ENCODE measurements at places on chromosomes 2 and 18. TPM values are rescaled to one million over a fixed set of nuclear protein-coding genes. Genes with fewer than 3 reads are reported as not detected.

DNA sequence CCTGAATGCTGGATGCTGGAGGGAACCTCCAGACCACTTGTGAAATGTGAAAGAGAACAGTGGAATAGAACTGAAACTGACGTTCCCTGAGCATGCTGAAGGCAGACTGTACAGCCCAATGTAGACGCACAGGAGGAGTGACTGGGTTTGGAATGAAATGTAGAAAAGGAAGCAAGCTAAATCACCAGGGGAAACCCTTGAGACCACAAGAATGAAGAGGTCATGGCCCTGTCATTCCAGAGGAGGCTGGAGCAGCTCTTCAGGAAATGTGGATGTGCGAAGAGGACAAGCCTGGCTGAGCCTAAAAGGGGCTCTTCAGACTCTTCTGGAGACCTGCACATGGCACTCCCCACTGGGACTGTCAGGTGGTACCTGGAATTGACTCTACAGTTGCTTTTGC is 118.5 kb upstream of the ALPP start:
- H3K36me3 ChIP-seq: peaks cover 38% of the 10 kb centered on the region
- DNase-seq: peak; percentile 16
- H3K27ac ChIP-seq: no peak overlapping the region
- H3K4me3 ChIP-seq: no peak overlapping the region

TNS1 gene
- 742 TPM for total RNA-seq

SERPINB11 gene
- total RNA-seq: not detected

DNA sequence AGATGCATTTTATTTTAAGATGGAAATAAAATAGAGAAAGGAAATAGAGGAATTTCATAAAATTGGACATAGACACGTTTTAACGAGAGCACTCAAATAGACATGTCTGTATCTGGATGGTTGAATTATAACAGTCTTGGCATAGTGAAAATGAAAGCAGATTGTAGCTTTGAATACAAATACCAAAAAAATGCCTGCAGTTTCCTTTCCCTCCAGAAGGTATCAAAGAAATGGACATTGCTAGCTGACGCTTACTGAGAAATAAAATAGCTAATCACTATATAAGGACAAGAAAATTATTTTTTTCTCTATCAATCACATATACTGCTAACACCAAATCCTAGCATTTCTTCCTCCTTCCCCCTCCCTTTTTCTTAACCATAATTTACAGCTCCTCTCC is 11.4 kb upstream of the MAPRE2 start:
- H3K4me3 ChIP-seq: peak overlapping the region; percentile 45
- peak overlapping the region; percentile 33 for H3K27ac ChIP-seq
- peaks cover 8% of the 10 kb centered on the region for H3K4me1 ChIP-seq
- DNase-seq: no peak

PPM1G gene
- total RNA-seq: 28.4 TPM

- H3K4me1 ChIP-seq: no peaks in the 10 kb centered on the region
- no peak overlapping the region for H3K4me3 ChIP-seq
- H3K27me3 ChIP-seq: no peaks in the 10 kb centered on the region
- H3K36me3 ChIP-seq: no peaks in the 10 kb centered on the region
- DNase-seq: no peak
These were observed 141.1 kb downstream of the HRH4 start for GRCh38 chr18:24601585-24601984.

SLC4A5 gene
- total RNA-seq: 2.4 TPM

TRABD2A gene
- total RNA-seq: 0.81 TPM

- H3K36me3 ChIP-seq: no peaks in the 10 kb centered on the region
- no peak overlapping the region for H3K4me3 ChIP-seq
- DNase-seq: no peak
These were observed 32.2 kb upstream of the SPOPL start for GRCh38 chr2:138469411-138469810.

GRCh38 chr2:196233805-196234475 is 62.6 kb upstream of the STK17B start:
- H3K27me3 ChIP-seq: no peaks in the 10 kb centered on the region
- peaks cover 4% of the 10 kb centered on the region for H3K36me3 ChIP-seq
- DNase-seq: no peak

DNA sequence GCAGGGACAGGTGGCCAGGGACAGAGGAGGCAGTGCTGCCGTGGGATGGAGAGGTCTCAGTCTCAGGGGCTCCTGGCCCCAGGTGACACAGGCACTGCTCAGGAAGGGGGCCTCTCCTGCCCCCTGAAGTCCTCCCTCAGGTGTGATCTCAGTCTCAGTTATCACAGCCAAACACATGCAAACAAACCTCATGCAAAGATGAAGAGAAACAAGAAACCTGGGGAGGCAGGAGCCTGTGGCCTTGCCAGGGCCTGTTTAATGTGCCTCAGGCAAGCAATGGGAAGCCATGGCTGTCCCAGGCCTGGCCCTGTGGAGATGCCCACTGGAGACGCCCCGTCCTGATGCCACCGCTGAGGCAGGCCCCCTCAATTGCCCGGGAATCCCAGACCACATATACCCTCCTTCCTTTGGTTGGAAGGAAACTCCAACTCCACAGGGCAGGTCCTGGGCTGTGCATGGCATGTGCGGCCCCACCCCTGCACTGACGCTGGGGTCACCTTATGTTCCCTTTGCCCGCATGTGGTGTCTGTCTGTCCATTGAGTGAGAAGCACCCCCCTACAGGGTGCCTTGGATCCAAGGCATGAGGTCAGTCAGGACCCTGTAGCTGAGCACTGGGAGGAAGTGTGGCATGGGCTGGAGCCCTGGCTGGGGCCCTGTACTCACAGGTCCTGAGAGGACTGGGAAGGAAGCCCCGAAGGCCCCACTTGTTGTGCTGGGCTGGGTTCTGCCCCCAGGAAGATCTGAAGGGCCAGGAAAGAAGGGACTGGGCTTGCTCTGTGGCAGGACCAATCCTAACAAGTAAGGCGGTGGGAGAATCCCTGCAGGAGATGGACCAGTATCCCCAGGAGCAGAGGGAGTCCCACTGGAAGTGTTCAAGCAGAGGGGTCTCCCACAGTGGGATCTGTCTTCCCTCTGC is 68.8 kb upstream of the RAB6C start:
- no peak overlapping the region for H3K27ac ChIP-seq
- DNase-seq: no peak
- no peaks in the 10 kb centered on the region for H3K36me3 ChIP-seq
- H3K27me3 ChIP-seq: no peaks in the 10 kb centered on the region
- no peak overlapping the region for H3K4me3 ChIP-seq
- no peaks in the 10 kb centered on the region for H3K4me1 ChIP-seq

DNA sequence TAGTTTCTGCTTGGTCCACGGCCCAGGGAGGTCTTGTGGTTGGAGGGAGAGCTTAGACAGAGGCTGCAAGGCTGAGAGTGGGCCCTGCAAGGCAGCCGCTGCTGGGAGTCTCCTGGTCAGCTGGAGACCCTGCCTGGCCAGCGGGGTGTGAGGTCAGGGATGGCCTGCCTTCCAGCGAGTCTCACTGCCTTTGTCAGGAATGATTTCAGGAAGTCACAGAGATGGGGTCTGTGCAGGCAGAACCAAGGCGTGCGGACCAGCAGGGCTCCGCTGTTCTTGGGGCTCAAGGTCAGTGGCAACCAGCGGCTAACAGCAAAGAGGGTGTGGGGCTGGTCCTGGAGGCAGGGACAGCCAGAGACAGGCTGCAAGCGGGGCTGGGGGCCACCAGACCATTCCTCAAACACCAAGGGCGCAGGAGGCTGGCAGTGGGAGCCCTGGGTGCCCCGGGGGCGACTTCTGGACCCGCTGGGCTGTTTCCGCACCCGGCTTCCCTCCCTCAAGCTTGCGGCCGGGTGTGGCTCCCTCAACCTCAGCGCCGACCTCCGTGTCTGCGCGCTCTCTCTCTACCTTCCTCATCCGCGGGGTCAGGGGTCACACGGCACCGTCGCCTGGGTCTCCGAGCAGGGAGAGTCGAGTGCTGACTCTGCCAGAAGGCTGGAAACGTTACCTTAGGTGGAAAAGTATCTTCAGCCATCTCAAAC is 124.5 kb upstream of the CTDP1 start:
- H3K4me1 ChIP-seq: no peaks in the 10 kb centered on the region
- peaks cover 11% of the 10 kb centered on the region for H3K27me3 ChIP-seq
- no peak overlapping the region for H3K4me3 ChIP-seq
- no peak for DNase-seq

- H3K36me3 ChIP-seq: no peaks in the 10 kb centered on the region
- H3K27ac ChIP-seq: no peak overlapping the region
- no peak overlapping the region for H3K4me3 ChIP-seq
- DNase-seq: no peak
These were observed 96.6 kb upstream of the NRP2 start for GRCh38 chr2:205585449-205586383.

SLC4A3 gene
- 376 TPM for total RNA-seq

- no peaks in the 10 kb centered on the region for H3K27me3 ChIP-seq
- no peak overlapping the region for H3K27ac ChIP-seq
- no peaks in the 10 kb centered on the region for H3K36me3 ChIP-seq
- H3K4me3 ChIP-seq: no peak overlapping the region
These were observed 13.0 kb downstream of the XDH start for GRCh38 chr2:31401580-31401979.

DNA sequence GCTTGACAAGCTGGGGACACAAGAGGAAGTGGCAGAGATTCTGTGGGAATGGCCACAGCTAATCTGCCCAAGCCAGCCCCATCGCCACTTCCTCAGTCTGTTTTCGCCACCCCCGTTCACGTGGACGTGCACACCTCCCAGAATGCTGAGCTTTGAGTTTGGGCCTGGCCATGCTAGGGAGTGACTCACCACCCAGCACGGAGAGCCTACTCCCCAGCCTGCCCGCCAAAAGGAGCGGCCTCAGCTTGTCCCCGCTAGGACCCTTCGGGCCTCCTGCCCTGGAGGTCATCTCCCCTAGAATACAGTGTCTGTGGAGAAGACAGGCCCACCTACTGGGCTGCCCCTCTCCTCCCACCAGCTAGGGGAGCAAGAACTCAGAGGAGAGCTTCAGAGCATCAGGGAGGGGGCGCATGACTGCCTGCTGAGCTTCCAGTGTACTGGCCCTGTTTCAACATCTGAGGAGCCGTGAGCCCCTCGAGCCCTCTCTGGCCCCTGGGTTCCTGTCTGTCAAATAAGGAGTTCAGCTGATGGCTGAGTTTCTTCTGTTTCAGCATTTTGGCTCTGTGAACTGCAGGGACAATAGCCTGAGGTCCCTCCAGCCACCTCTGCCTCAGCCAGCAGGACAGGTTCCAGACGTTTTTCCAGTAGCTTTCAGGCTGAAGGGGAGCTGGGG is 5.1 kb downstream of the SLC35F6 start:
- H3K27ac ChIP-seq: peak overlapping the region; percentile 86
- peaks cover 88% of the 10 kb centered on the region for H3K4me1 ChIP-seq
- H3K4me3 ChIP-seq: no peak overlapping the region
- peak; percentile 65 for DNase-seq
- H3K36me3 ChIP-seq: no peaks in the 10 kb centered on the region
- H3K27me3 ChIP-seq: no peaks in the 10 kb centered on the region

SERPINB4 gene
- not detected for total RNA-seq

AQP12A gene
- not detected for total RNA-seq

- no peak overlapping the region for H3K4me3 ChIP-seq
- peaks cover 16% of the 10 kb centered on the region for H3K4me1 ChIP-seq
- H3K27ac ChIP-seq: no peak overlapping the region
- H3K27me3 ChIP-seq: no peaks in the 10 kb centered on the region
- peak; percentile 71 for DNase-seq
These were observed 15.0 kb upstream of the CTAGE1 start for GRCh38 chr18:22432657-22433137.

DNA sequence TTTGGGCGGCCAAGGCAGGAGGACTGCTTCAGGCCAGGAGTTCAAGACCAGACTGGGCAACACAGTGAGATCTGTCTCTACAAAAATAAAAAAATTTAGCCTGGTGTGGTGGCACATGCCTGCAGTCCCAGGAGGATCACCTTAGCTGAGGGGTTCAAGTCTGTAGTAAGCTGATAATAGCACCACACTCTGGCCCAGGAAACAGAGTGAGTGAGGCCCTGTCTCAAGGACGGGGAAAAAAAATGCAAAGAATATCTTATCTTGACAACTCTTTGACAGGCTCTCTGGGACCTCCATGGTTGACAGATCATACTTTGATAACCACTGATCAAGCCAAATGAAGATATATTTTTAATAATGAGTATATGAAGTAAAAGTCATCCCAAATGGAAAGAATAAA is 22.7 kb downstream of the USP34 start:
- H3K27me3 ChIP-seq: no peaks in the 10 kb centered on the region
- no peaks in the 10 kb centered on the region for H3K36me3 ChIP-seq
- no peaks in the 10 kb centered on the region for H3K4me1 ChIP-seq
- H3K4me3 ChIP-seq: no peak overlapping the region
- no peak for DNase-seq
- no peak overlapping the region for H3K27ac ChIP-seq

C2orf42 gene
- 7.7 TPM for total RNA-seq

- no peak overlapping the region for H3K27ac ChIP-seq
- no peak overlapping the region for H3K4me3 ChIP-seq
These were observed 32.6 kb downstream of the HJURP start for GRCh38 chr2:233821709-233822100.

- peaks cover 69% of the 10 kb centered on the region for H3K36me3 ChIP-seq
- no peak overlapping the region for H3K4me3 ChIP-seq
- H3K27me3 ChIP-seq: no peaks in the 10 kb centered on the region
- H3K27ac ChIP-seq: no peak overlapping the region
- DNase-seq: no peak
These were observed 12.9 kb downstream of the HTR2B start for GRCh38 chr2:231111987-231112386.

RTKN gene
- total RNA-seq: 13.2 TPM

GRCh38 chr2:129479892-129480291 is 499.6 kb upstream of the RAB6C start:
- H3K4me3 ChIP-seq: no peak overlapping the region
- no peaks in the 10 kb centered on the region for H3K4me1 ChIP-seq
- DNase-seq: no peak
- H3K27me3 ChIP-seq: no peaks in the 10 kb centered on the region
- H3K27ac ChIP-seq: no peak overlapping the region
- H3K36me3 ChIP-seq: no peaks in the 10 kb centered on the region

RAD51AP2 gene
- total RNA-seq: 0.14 TPM

DNA sequence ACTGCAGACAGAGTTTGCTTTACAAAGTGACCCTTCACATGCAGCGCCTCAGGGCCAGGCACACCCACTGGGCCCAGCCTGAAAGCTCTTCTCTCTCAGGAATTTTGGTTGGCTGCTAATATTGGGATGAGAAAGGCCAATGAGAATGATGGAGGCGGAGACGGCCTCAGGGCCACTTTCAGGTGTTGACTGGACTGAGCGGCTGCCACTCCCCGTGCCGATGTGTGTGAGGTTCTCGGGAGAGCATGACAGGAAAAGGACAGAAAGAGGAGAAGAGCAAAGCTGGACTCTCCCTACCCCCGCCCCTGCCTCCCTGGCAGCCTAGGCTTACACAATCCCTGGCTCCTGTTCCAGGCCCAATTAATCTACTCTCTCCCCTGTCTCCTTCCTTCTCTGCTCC is 155.7 kb downstream of the CELF4 start:
- H3K27ac ChIP-seq: no peak overlapping the region
- DNase-seq: no peak
- H3K4me3 ChIP-seq: no peak overlapping the region
- H3K27me3 ChIP-seq: no peaks in the 10 kb centered on the region
- no peaks in the 10 kb centered on the region for H3K36me3 ChIP-seq
- H3K4me1 ChIP-seq: no peaks in the 10 kb centered on the region

PLGLB1 gene
- total RNA-seq: 1.1 TPM
